Epithelial cell of alveolus of lung (primary cell): ENCODE measurements at places on chromosomes 5 and 9. TPM values are rescaled to one million over a fixed set of nuclear protein-coding genes. Genes with fewer than 3 reads are reported as not detected.

The MAML1 gene
- 11.6 and 38.7 TPM in 2 replicates for total RNA-seq

The SPATA31D4 gene
- total RNA-seq, result not detected in 2 replicates

The WDR38 gene
- not detected in 2 replicates for total RNA-seq

The SLC36A3 gene
- total RNA-seq, result not detected in 2 replicates

The ENTREP1 gene
- not detected in 2 replicates for total RNA-seq
